ENCODE measurements at places on chromosomes 1 and 21.

GRCh38 chr1:171468120-171468750 is 17.1 kb upstream of the PRRC2C start:
- no peak for DNase-seq

DNA sequence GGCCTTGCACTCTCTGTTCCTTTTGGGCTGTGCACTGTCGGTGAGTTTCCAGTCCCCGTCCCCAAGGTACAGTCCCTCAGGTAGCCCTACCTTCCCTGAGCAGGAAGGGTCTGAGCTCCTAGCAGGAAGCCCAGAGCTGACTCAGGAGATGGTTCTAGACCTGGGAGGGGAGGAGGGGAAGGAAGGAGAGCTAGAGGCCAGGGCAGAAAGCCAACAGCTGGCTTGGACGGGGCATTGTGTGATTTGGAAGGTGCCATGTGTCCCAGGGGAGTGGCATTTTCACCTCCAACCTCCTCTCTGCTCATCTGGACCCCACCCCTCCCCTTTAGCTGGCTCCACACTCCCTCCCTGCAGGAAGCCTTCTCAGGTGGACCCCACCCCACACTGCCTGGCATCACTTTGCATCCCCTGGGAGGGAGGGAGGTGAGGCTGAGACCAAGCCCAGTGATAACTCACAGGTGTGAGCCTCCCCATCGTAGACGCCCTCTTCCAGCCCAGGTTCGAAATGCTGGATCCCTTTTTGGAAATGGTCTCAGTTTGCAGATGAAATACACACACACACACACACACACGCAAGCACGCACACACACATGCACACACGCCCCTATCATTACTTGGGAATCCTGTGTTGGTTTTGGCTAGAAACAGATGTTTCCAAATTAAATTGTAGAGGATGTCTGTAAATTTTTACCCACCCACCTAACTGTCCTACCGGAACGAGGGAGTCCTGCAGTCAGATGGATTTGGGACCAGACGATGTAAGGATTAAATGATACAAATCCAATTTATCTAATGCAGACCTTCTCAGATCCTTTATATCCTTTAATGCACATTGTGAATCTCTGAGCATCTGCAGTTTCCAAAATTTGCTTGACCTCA is 19.7 kb upstream of the IFNLR1 start:
- no peak for DNase-seq

DNA sequence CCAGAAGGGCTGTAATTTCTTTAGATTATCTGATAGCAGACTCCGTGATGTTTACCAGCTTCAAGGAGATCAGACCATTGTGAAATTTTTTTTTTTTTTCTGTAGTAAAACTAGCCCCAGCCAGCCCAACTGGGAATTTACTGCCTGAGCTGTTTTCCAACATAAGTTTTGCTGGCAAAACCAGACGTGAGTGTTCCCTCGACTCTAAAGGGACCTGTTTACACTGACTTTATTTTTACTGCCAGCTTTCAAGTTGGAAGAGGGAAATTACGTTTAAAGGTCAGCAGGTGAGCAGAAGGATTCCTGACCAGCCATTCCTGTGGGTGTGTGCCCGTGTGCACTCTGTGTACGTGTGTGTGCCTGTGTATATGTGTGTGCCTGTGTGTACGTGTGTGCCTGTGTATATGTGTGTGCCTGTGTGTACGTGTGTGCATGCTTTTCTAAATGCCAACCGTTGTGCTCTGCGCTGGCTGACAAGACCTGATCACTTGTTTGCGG is 374 bp downstream of the MAB21L3 start:
- no peak for DNase-seq

GRCh38 chr1:48920851-48921250 is 144.2 kb upstream of the BEND5 start:
- no peak for DNase-seq

DNA sequence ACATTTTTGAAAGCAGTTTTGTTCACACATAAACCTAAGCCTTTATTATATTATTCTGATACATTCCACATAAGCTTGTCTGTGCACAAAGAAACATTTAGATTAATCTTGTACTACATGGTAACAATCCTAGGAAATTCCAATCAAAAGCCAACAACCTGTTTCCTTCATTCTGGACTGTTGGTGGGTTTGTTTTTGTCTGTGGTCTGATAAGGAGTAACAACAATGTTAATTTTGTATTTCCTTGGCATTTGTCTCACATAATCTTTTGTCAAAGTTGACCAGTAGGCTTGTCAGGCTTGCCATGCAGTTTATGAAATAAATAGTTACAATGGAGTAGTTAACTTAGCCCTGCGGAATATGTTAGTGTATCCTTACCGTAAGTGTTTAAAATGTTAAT is 183.3 kb downstream of the DHRS3 start:
- no peak for DNase-seq

DNA sequence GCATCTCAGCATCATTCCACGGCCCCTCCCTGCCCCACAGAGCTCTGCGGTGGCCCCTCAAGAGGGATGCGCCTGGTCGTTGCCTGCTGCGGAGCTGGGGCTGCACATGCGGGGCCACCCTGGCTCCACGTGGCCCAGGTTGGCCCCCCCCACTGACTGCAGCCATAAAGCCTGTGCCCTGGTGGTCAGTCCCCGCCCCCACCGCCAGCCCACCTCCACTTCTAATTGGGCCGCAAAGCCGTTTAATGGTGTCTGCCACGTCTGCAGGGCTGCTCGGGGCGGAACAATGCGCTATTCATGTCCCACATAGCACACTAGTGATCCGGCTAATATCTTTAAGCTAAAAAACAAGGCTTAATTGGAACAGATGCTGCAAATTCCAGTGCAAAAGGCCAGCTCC is 33.5 kb upstream of the ACTRT2 start:
- DNase-seq, result no peak
